ENCODE measurements at places on chromosomes 7 and 10.

DNA sequence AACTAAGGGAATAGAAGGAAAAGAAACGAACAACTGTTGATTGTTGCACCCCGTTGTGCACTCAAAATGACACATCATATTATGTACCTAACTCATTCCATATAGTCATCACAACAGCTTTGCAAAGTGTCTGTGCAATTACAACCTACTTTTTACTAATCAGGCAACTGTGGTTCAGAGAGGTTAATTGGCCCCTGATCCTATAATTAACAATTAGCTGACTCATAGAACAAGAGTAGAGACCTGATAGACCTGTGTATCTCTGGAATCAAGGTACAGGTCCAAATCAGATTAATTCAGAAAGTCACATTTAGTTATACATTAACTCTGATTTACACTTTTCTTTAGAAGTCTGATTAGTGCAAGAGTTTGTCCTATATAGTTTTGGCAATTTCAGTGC is 122.5 kb upstream of the CDK13 start:
- no peak for DNase-seq

DNA sequence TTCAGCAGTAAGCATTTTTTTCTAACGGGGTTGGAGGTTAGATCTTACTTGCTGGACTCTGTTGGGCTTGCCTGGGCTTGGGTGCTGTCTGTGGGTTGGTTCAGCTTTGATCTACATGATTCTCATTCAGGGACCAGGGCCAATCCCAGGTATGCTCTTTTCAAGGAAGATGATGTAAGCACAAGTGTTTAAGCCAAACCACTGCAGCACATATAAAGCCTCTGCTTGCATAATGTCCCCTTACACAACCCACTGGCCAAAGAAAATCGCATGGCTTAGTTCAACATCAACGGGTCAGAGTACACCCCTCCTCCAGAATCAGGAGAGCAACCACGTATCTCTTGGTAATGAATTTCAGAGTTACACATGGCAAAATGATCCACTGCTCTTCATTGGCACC is 83.9 kb downstream of the DNAJB9 start:
- no peak for DNase-seq

DNA sequence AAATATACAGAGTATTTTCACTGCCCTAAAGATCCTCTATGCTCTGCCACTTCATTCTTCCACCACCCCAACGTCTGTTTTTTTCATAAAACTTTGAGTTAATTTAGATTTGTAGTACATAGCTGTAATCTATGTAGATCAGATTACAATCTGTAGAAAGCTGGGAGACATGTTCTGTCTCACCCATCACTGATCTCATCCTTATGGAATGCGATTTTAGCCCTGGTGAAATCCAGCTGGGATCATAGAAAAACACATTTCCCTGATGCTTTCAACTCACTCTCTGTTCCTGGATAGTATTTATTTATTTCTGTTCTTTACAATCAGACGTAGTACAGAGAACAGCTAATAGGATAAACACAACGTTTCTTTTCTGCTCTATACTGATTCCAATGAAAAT is 521.0 kb downstream of the KIF20B start:
- peak; percentile 92 for DNase-seq

DNA sequence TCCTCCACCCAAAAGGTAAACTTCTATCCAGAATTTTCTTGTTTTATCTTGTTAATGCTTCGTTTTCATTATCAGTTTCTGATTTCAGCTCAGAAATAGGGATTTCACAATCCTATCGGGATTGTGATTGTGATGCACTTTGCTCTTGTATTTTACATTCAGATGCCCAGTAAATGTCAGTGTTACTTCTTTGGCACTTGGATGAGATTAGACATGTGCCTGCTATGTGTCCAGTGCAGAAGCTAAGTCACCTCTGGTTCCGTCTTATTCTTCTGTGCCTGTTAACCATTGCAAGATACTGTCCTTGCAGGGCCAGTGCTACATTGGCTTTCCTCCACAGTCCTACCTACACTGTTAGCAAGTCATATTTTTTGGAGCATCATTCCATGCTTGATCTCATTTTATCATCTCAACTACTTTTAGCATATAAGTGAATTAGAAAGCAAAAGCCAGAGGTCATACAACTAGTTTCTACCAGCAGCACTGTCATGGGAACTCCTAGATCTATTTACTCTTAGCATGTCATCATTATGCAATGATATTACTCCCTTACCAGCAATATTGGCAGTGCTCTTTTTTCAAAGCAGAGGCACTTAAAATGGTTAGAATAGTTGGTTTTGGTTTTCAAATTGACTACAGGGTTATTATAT is 26.7 kb downstream of the ZNF277 start:
- DNase-seq, result no peak

- peak; percentile 89 for DNase-seq
Observed at GRCh38 chr7:30348083-30348560, 63.7 kb downstream of the ZNRF2 start.

GRCh38 chr7:47937065-47937687 is 11.1 kb downstream of the PKD1L1 start:
- no peak for DNase-seq

- peak; percentile 68 for DNase-seq
Observed at GRCh38 chr10:103554488-103555324, 61.2 kb downstream of the NEURL1 start.

DNA sequence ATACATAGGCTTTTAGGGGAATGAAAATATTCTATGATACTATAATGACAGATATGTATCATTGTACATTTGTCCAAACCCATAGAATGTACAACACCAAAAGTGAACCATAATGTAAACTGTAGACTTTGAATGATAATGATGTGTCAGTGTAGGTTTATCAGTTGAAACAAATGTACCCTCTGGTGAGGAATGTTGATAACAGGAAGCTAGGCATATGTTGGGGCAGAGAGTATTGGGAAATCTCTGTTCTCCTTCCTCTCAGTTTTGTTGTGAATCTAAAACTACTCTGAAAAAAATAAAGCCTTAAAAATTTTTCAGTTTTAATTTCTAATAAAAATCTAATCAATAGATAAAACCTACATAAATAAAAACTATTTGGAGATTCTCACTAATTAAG is 36.9 kb downstream of the C1GALT1 start:
- no peak for DNase-seq

DNA sequence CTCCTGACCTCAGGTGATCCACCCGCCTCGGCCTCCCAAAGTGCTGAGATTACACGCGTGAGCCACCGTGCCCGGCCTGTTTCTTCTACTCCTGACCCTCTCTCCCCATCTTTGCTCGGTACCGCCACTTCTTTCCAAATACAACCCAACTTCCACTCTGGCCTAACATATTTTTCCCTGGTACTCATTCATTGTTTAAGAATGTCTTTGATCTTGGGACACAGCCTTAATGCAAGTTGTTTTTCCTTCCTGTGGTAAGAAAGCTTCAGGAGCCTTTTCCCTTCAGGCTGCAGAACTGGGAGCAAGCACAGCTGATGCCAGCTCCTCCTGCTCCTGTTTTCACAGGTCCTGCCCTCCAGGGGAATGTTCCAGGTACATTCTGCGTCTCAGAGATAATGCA is 13.7 kb downstream of the CALML3 start:
- DNase-seq, result peak; percentile 55

GRCh38 chr7:1225441-1226185 is 7.1 kb upstream of the UNCX start:
- no peak for DNase-seq

DNA sequence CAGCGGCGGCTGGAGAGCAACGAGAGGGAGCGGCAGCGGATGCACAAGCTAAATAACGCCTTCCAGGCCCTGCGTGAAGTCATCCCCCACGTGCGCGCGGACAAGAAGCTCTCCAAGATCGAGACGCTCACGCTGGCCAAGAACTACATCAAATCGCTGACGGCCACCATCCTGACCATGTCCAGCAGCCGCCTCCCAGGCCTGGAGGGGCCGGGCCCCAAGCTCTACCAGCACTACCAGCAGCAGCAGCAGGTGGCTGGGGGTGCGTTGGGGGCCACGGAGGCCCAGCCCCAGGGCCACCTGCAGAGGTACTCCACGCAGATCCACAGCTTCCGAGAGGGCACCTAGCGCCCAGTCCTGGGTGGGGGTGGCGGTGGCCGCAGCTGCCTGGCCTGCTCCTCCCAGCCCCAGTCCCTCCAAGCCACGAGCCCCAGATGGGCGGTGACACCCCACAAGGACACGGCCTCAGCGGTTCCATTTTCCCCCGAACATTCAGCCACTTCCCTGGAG is 1.3 kb downstream of the BHLHA15 start:
- DNase-seq, result no peak

GRCh38 chr10:114821915-114822443 is 399 bp downstream of the FHIP2A start:
- DNase-seq, result peak; percentile 56

- no peak for DNase-seq
Observed at GRCh38 chr10:28806488-28806941, 129.2 kb downstream of the BAMBI start.

- DNase-seq, result no peak
Observed at GRCh38 chr7:96855139-96855538, 145.5 kb upstream of the SEM1 start.

GRCh38 chr7:35792472-35792871 is 8.4 kb upstream of the SEPTIN7 start:
- no peak for DNase-seq

DNA sequence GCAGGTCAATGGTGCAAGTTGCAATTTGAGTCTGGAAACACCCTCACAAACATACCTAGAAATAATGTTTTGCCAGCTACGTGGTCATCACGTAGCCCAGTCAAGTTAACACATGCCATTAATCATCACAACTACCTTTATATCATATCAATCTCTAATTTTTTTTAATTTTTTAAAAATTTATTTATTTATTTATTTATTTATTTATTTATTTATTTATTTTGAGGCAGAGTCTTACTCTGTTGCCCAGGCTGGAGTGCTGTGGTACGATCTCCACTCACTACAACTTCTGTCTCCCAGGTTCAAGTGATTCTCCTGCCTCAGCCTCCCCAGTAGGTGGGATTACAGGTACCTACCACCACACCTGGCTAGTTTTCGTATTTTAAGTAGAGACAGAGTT is 52.4 kb upstream of the MACROH2A2 start:
- no peak for DNase-seq

- DNase-seq, result no peak
Observed at GRCh38 chr10:88442716-88443115, 140.4 kb downstream of the RNLS start.

DNA sequence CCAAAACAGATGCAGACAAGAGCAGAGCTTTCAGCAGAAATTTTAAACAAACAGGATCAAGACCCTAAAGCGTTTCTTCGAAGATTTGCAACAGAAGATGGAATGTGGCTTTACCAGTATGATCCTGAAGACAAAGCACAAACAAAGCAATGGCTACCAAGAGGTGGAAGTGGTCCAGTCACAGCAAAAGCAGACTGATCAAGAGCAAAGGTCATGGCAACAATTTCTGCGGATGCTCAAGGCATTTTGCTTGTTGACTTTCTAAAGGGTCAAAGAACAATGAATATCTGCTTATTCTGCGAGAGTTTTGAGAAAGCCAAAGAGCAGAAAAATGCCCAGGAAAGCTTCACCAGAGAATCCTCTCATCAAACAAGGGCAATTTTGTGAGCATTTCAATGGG is 130.4 kb downstream of the MBL2 start:
- DNase-seq, result no peak

- no peak for DNase-seq
Observed at GRCh38 chr7:27925573-27926201, 185.7 kb downstream of the TAX1BP1 start.

DNA sequence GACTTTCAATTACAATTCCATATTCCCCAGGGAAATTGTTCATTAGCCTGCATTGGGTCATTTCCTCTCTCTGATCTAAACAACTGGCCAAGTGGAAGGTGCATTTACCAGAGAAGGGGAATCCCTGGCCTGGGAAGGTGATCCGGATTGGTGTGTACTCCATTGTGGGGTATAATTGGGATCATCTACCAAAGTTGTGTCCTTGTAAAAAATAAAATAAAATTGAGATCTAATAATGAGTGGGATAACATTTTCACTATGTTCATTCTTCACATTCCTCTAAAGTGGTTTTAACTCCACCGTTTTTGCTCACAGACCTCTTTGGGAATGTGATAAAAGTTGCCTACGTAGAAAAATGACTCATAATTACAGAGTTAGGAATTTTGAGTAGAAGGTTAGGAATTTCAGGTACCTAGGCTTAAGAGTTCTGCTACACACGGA is 22.8 kb downstream of the ARL5B start:
- peak; percentile 82 for DNase-seq

DNA sequence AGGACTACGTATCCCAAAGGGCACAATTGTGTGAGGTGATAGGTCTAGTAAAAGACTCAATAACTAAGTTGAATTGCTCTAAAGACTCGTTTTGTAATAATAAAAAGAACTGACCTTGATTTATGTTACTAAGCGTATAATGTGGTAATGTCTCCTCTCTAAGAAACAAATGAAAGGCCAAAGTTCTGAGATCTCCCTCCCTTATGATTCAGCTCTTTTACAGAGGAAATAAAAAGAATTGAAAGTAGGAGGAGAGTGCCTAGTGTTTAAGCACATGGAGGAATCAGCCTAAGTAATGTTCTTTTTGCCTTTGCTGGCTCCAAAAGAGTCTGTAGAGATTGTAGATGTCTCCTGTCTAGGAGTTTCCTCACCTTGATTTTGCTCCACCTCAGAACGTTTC is 98.0 kb downstream of the ARL4A start:
- no peak for DNase-seq

- DNase-seq, result no peak
Observed at GRCh38 chr10:113959383-113959760, 84.3 kb upstream of the ADRB1 start.

GRCh38 chr10:94626476-94626875 is 57.1 kb upstream of the CYP2C18 start:
- DNase-seq, result no peak

GRCh38 chr10:129029851-129030602 is 437.0 kb upstream of the MGMT start:
- DNase-seq, result no peak

- peak; percentile 47 for DNase-seq
Observed at GRCh38 chr10:12656518-12657142, 307.3 kb downstream of the CAMK1D start.

DNA sequence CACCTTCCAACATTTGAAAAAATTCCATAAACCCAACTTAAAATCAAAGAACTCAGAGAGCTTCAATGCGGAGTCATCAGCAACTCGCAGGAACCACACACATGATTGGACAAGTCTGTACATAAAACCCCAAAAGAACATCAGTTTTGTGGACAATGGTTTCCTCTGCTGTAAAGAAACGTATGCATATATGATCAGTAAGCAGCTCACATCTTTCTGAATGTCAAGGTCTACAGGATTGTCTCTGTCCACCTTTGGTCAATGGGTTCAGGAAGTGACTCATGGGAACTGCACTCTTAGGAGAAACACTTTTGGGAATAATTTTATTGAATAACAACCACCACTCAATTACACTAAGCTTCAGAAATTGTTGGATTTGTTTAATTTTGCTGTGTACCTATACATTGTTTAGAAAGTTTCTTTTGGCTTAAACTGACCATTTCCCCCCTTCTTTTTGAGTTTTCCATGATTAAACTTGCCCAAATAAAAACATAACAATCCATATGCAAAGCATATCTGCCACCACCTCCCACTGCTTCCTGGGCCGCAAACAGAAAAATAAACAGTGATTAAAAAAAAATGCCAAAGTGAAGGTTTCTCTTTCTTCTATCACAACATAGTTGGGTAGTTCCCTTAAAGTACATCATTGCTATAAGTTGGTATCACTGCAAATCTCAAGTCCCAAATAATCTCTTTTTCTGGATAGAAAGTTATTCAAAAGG is 27.3 kb upstream of the AFAP1L2 start:
- DNase-seq, result no peak
